ENCODE measurements at places on chromosomes 12 and 14.

GRCh38 chr12:120710031-120710804 is at the start of gene UNC119B:
Gene UNC119B, plus strand, starts transcription at chr12:120710458. Its CDS starts 17 bp downstream, at chr12:120710475.
- peak; percentile 52 for DNase-seq

DNA sequence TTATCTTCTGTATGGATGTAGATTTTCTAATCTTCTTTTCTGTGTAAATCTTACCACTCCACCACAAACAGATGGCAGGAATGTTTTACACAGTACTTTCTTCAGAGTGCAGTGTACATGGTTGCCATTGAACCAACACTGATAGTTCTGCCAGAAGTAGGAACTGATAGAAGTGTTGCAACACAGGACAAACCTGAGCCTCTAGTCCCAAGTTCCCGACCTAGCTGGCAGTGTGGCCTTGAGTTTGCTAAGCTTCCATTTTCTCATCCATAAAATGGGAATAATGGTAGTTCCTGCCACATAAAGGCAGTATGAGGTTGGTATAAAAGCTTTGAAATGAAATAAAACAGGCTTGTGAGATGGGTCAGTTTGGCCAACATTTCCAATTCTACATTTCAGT is 50.8 kb upstream of the SAV1 start:
- no peak for DNase-seq

- DNase-seq, result no peak
Measured at GRCh38 chr12:91515944-91516694, 333.5 kb upstream of the DCN start.

- DNase-seq, result no peak
Measured at GRCh38 chr12:100566887-100567637, 6.4 kb upstream of the GAS2L3 start.
